ENCODE measurements at places on chromosomes 12 and 14. TPM values are rescaled to one million over a fixed set of nuclear protein-coding genes. Genes with fewer than 3 reads are reported as not detected.

The GLS2 gene
- 2.9 TPM for total RNA-seq

The HCAR3 gene
- total RNA-seq, result 1.1 TPM

DNA sequence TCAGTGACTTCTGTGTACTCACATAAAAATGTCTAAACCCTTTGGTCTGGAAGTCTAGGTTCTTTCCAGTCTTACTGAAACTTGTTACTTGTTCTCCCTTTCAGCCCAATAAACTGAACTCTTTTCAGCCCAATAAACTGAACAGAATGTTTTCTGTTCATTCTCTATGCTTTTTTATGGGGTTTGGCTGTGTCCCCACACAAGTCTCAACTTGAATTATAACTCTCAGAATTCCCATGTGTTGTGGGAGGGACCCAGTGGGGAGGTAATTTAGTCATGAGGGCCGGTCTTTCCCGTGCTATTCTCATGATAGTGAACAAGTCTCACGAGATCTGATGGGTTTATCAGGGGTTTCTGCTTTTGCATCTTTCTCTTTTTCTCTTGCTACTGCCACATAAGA, 15.0 kb upstream of the NEDD1 start:
- no peak overlapping the region for H3K4me3 ChIP-seq
- H3K27me3 ChIP-seq, result no peaks in the 10 kb centered on the region
- no peak overlapping the region for H3K27ac ChIP-seq
- DNase-seq, result no peak

- H3K4me1 ChIP-seq, result peaks cover 5% of the 10 kb centered on the region
- DNase-seq, result no peak
- peaks cover 2% of the 10 kb centered on the region for H3K36me3 ChIP-seq
- H3K27ac ChIP-seq, result no peak overlapping the region
- H3K4me3 ChIP-seq, result no peak overlapping the region
- H3K27me3 ChIP-seq, result no peaks in the 10 kb centered on the region
Observed at GRCh38 chr12:53653595-53653994, 22.3 kb downstream of the ATP5MC2 start.

GRCh38 chr14:95535226-95536021, 574 bp downstream of the GLRX5 start:
- no peak for DNase-seq
- H3K27me3 ChIP-seq, result no peaks in the 10 kb centered on the region
- peak overlapping the region; percentile 82 for H3K4me3 ChIP-seq
- H3K27ac ChIP-seq, result peak overlapping the region; percentile 88
- peaks cover 55% of the 10 kb centered on the region for H3K4me1 ChIP-seq
- peaks cover 2% of the 10 kb centered on the region for H3K36me3 ChIP-seq

- H3K27ac ChIP-seq, result peak overlapping the region; percentile 8
- H3K4me1 ChIP-seq, result peaks cover 24% of the 10 kb centered on the region
- no peak for DNase-seq
- no peaks in the 10 kb centered on the region for H3K27me3 ChIP-seq
- no peaks in the 10 kb centered on the region for H3K36me3 ChIP-seq
Observed at GRCh38 chr14:101358320-101359125, 202.8 kb upstream of the DIO3 start.

DNA sequence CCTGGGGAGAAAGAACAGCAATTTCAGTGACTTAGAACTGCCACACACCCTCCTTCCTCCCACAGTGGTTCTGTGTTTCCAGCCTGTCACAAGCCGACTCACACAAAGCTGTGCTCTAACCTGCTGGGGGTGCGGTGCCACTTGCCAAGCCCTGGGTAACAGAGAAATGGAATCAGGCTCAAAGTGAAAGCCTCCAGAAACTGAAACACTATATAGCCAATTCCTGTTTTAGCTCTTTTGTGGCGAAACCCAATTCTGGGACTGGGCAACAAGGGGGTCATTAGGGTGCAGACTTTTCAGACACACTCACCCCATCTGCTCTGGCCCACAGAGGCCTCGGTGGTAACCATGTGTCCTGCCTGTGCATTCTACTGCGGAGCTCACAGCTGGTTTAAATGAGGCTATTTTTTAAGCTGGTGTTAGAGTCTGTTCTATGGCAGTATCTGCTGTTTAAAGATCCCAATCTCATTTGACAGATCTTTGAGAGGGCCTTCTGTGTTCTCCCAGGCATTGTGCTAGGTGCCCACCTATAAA, 15.2 kb upstream of the ACTR6 start:
- no peak overlapping the region for H3K27ac ChIP-seq
- no peaks in the 10 kb centered on the region for H3K36me3 ChIP-seq
- H3K27me3 ChIP-seq, result no peaks in the 10 kb centered on the region
- DNase-seq, result no peak
